NCI-H2107 (cell line): ENCODE measurements at places on chromosomes 1 and 21.

GRCh38 chr1:151976015-151976343, 17.7 kb downstream of the S100A10 start:
- DNase-seq: no peak

DNA sequence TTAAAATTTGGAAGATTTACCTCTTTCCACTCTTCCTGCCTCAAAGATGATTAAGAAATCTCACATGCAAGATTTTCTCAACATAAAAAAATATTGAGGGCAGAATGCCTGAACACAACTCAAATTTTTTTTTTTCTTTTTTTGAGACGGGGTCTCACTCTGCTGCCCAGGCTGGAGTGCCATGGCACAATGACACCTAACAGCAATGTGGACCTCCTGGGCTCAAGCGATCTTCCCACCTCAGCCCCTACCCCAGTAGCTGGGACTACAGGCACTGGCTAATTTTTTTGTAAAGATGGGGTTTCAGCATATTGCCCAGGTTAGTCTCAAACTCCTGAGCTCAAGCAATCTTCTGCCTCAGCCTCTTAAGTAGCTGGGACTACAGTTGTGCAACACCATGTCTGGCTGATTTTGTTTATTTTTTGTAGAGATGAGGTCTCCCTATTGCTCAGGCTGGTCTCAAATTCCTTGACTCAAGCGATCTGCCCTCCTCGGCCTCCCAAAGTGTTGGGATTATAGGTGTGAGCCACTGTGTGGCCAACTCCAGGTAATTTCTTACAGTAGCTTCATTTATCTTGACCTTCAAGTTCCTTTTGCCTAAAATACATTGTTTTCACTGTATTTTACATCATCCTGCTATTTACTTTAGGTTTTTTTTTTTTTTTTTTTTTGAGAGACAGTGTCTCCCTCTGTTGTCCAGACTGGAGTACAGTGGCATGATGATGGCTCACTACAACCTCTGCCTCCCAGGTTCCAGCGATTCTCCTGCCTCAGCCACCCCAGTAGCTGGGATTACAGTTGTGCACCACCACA, 10.4 kb downstream of the NUCKS1 start:
- no peak for DNase-seq

DNA sequence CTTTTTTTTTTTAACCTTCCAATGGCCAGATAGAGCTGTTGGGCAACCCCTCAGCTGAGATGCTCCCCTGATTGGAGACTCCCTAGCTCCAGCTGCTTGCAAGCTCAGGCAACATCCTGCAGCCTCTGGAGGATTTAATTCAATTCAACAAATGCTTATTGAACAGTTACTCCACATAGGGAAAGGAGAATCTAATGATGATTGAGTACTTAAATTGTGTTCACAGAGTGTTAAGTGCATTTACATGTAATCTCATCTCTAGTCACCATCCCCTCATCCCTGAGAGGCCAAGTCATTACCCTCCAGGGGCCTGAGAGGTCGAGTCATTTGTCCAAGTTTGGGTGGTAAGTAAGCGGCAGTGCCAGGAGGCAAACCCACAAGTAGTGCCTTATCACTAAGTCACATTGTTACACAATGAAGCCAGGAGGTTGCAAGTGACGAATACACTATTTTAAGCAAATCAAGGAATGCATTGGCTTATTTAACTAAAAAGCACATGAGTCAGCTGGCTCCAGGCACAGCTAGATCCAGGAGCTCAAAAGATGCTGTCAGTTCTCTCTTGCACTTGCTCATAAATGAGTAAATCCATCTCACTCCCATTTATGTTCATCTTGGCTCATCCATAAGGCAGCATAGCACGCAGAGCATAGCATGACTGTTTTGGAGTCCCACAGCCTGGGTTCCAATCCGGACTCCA, 64.3 kb downstream of the OPTC start:
- DNase-seq: no peak

GRCh38 chr1:171081314-171081753, 9.4 kb upstream of the FMO3 start:
- DNase-seq: peak; percentile 4

GRCh38 chr1:40921522-40921921, 58.0 kb upstream of the CTPS1 start:
- DNase-seq: no peak

- no peak for DNase-seq
Observed at GRCh38 chr1:243474136-243474881, 218.5 kb downstream of the SDCCAG8 start.

DNA sequence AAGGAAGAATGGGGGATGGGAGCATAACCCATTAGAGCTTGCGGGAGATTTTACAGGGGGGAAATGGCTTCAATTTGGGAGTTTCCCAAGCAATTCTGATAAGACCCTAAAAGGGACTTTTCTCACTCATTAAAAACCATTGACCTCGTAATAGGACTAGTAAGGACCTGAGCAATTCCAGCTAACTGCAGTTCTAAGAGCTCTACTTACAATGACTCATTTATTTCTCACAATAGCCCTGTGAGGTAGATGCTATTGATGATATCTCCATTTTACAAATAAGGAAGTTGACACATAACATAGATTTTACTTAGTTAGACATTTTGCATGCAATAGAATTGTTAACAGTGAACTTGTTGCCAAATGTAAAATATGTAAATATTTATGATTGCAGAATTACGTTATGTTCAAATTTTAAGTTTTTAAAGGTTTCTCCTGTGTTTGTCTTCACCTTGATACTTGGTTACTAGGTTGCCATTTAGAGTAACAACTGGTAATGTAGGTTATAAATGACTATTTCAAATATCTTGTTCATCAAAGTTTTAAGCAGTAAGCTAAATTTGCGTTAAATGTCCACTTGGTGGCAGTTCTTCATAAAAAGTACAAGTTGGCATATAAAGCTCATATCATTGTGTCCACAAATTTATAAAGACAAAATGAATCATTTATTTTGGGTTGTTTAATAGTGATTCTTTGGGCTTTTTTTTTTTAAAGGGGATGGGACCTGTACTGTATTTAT, 182.0 kb downstream of the PLA2G4A start:
- no peak for DNase-seq

DNA sequence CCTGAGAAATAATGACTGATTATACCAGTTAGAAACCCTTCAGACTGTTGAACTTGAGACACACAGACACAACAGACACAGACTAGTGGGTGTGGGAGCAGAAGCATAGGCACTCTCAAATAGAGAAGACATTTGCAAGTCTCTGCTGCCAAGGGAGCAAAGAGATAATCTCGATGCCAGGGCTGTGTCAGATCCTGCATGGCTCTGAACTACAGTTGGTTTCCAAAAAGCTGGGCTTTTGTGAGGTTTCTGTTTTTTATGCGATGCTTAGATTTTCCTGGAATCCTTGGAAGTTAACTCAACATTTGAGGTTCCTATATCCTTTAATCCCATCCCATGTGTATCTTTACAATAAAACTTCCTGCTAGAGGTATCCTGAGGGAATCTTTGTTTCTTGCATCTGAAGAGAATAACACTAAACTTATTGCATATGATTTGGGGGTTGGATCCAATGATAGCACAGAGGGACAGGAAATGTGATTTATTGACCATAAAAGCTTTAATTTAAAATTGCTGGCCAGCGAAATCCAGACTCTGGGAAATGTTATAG, 236.4 kb downstream of the SPATA17 start:
- DNase-seq: no peak

GRCh38 chr1:184116287-184116686, 64.8 kb downstream of the TSEN15 start:
- no peak for DNase-seq

DNA sequence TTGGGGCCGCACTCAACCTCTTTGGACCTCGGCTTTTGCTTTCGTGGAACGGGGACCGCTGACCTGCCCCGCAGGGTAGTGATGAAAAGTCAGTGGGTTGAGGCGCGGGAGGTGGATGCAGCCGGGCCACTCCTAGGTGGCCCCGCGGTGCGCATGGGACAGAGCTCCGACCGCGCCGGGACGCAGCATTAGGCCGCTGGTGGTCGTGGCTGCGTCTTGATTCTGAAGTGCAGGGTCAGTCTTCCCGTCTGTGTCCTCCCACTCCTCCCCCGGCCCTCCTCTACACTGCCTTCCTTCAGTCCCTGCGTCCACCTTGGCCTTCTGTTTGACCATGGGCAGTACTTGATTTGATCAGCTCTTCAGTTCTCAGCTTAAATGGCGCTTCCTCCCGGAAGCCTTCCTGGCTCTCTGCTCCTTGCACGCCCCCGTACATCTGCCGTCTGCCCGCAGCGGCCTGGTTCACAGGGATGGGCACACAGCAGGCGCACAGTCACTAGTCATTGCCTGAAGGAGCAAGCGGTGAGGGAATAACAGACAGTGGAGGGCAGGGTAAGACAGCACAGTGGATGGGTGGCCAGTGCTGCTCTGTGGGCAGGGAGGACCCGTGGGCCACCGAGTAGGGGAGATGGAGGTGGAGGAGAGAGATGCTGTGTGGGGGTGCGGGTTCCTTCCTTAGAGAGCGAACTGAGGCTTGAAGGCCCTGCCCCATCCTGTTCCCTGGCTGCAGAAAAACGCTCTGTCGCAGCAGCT, 633 bp downstream of the THEMIS2 start:
- no peak for DNase-seq

- DNase-seq: no peak
Observed at GRCh38 chr1:245577191-245578157, 422.7 kb downstream of the KIF26B start.

GRCh38 chr1:244945109-244945671, 80.8 kb upstream of the HNRNPU start:
- no peak for DNase-seq

GRCh38 chr1:226534645-226535044, 13.9 kb upstream of the STUM start:
- DNase-seq: no peak

DNA sequence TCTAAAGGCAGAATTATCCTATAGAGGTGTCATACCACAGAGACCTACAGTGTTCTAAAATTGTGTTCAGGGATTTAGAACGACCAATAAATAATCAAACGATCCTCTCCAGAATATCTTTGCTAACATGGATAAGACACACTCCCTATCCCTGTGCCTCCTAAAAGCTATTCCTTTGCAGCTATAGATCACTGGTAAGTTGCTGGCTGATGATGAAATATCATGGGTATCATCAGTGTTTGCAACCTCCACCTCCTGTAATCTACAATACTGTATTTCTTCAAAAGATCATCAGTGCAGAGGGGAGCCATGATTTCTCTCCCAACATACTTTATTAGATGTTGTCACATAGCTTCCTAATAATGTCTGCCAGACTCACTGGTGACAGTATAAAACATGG, 201.9 kb downstream of the NTNG1 start:
- no peak for DNase-seq

DNA sequence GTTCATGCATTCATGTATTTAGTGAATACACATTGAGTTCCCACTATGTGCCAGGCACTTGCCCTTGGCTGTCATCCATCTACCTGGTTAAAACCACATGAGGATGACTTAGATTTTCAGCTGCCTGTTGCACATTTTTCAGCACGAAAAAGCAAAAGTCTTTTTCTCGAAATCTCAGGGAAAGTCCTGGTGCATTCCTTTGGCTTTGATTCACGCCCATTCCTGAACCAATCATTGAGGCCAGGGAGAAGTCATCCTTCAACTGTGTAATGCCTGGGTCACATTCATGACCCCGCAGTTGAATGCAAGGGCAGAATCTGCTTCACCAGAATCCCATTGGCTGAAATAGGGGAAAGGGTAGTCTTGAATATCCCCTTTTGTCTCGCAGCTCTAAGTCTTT, 84.4 kb downstream of the RNF220 start:
- DNase-seq: no peak

DNA sequence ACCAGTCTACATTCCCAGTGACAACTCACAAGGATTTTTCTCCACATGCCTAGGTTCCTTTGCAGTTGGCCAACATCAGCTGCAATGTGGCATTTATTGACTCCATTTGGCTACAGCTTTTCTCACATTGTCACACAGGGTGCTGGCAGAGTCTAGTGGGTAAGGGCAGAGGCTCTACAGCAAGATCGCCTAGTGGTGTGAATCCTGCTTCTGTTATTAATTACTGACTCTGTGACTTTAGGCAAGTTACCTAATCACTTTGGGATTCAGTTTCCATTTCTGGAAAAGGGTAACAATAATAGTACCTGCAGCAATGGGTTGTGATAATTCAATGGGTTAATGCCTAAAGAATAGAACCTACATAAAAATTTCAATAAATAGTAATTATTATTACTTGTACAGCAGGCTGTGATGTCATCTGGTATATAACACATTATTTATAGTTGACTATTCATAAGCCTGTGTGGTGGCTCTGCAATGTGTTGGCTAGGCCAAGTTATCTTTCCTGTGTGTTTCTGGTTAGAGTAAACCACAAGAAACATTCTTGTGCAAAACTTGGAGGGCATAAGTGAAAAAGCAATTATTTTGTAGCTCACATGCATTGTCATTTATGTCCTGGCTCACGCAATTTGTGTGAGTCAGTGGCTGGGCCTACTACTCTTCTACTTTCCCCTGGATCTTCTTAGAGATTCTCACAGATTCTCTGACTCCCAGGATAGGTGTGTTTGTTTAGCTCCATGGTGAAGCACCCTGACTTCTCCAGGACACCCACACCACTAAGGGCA, 59.5 kb downstream of the PTGS2 start:
- no peak for DNase-seq

DNA sequence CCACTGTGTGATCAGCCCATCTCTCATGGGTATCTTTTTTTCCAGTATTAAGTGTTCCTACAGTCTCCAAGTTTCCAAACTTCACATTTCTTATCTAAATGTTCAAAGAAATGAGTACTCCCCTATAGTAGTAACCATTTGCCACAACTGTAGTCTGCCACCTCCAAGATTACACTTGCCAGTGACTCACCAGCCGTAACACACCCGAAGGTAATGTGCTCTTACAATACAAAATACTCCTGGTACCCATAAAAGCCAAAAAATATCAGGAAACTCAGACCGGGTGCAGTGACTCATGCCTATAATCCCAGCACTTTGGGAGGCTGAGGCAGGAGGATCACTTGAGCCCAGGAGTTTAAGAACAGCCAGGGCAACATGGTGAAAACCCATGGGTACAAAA, 20.5 kb upstream of the ZNF496 start:
- no peak for DNase-seq

DNA sequence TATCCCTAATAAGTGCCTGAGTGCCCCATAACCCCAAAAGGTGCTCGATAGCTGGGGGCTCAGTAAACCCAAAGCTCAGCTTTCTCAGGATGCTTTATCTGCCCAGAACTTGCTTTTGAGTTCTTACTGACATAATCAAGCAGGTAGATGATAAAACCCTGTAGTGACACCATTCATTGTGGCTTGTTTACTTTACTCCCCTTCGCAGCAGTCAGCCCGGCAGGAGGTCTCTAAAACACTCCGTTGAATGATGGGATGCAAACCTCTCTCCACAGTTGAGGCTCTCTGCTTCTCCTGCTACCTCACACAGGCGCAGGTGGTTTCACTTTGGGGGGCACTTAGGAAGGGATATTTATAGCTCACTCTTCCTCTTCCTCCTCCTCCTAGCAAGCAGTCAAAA, 349.4 kb downstream of the HLX start:
- DNase-seq: peak; percentile 29

DNA sequence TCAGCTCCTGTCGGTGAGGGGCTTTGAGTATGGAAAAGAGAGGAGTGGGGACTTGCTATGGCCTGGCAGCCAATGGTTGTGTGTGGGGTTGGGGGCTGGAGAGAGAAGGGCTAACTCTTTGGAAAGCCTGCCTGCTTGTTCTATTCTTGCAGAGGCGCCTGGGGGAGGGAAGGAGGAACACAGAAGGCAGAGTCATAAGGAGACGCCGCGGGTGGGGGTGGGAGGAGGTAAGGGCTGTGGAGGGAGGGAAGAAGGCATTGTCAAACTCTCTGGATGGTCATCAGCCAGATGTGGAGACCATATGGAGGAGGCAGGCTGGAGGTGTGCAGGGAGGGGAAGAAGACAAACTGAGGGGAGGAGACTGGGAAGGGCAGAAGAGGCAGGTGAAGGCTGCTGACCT, 70.0 kb downstream of the PLXNA2 start:
- no peak for DNase-seq
